Bronchus fibroblast of lung (primary cell): ENCODE measurements at places on chromosomes 2 and 18. TPM values are rescaled to one million over a fixed set of nuclear protein-coding genes. Genes with fewer than 3 reads are reported as not detected.

Gene UBXN2A
- total RNA-seq: 7.7 and 8.2 TPM in 2 replicates

Gene CCDC85A
- total RNA-seq: 0.15 and 0.34 TPM in 2 replicates

Gene CNTNAP5
- total RNA-seq: not detected in 2 replicates

Gene AQP12B
- not detected in 2 replicates for total RNA-seq

Gene KCMF1
- 32.0 and 33.1 TPM in 2 replicates for total RNA-seq

Gene MAP3K20
- total RNA-seq: 29.0 and 34.1 TPM in 2 replicates

Gene TWIST2
- total RNA-seq: 123 and 134 TPM in 2 replicates

Gene CHRNG
- not detected in 2 replicates for total RNA-seq

Gene MC4R
- total RNA-seq: 0.15 TPM in 1 of 2 replicates, not detected in the other

Gene FBXO15
- total RNA-seq: under 0.01 and 0.34 TPM in 2 replicates

Gene CCBE1
- 52.3 and 55.1 TPM in 2 replicates for total RNA-seq

Gene CFAP65
- not detected in 2 replicates for total RNA-seq

Gene UGT1A4
- total RNA-seq: not detected in 2 replicates

Gene KCTD18
- total RNA-seq: 11.6 and 12.3 TPM in 2 replicates

Gene DLGAP1
- 0.34 and 0.45 TPM in 2 replicates for total RNA-seq

Gene TBR1
- total RNA-seq: not detected in 2 replicates

Gene GALNT13
- total RNA-seq: under 0.01 and 0.15 TPM in 2 replicates

Gene RNPEPL1
- 19.8 and 27.5 TPM in 2 replicates for total RNA-seq

Gene ITGB6
- total RNA-seq: under 0.01 and 0.17 TPM in 2 replicates

Gene TFCP2L1
- total RNA-seq: under 0.01 TPM in 1 of 2 replicates, not detected in the other

Gene L3MBTL4
- under 0.01 TPM in 2 replicates for total RNA-seq

Gene NEB
- total RNA-seq: under 0.01 and 0.17 TPM in 2 replicates

Gene CRYBA2
- not detected in 2 replicates for total RNA-seq

Gene PPIG
- total RNA-seq: 11.6 and 12.9 TPM in 2 replicates

Gene SPP2
- not detected in 2 replicates for total RNA-seq

Gene CXCR1
- not detected in 2 replicates for total RNA-seq

Gene AFF3
- total RNA-seq: 9.1 and 11.3 TPM in 2 replicates

Gene KCNE4
- 1.9 and 2.0 TPM in 2 replicates for total RNA-seq

Gene G6PC2
- total RNA-seq: not detected in 2 replicates

Gene SERPINB4
- not detected in 2 replicates for total RNA-seq
